Activated CD4-positive, alpha-beta T cell treated with anti-CD3 and anti-CD28 coated beads, Interleukin-2, amount 10 ng/mL, durations not matched to agents 24 days and 14 days (primary cell): ENCODE measurements at places on chromosomes 2 and 18. TPM values are rescaled to one million over a fixed set of nuclear protein-coding genes. Genes with fewer than 3 reads are reported as not detected.

- no peaks in the 10 kb centered on the region for H3K36me3 ChIP-seq
- H3K27me3 ChIP-seq = no peaks in the 10 kb centered on the region
- peaks cover 9% of the 10 kb centered on the region for H3K4me1 ChIP-seq
- no peak overlapping the region for H3K27ac ChIP-seq
Observed at GRCh38 chr2:29063056-29063455, 11.3 kb downstream of the PCARE start.

DNA sequence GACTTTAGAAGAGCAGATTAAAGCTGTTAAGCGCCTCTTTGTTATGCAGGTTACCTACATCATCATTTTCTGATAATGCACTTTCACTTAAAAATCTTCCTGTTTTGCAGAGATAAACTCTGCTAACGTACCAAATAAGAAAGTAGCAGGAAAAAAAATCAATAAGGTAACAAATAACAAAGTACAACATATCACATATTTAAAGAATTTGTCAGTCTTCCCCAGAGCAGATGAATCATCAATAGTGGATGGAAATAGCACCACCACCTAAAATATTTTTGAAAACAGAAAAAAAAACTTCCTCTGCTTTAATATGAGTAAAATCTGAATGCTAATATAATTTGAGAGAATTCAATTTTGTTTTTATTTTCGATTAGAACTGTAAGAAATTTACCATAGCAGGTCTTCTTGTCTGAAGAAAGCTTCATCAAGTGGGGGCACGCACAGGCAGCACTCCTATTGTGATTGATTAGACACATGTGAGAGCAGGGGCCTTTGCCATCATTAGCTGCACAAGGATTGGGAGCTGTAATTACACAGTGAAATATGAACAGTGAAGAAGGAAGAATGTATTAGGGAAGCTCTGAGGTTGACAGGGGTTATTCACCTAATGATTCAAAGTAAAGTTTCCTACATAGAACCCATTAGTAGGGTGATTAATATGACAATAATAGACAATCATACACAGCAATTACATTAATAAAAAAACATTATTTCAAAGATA, 1279.4 kb downstream of the LRP1B start:
- H3K4me1 ChIP-seq = no peaks in the 10 kb centered on the region
- no peak for DNase-seq
- H3K36me3 ChIP-seq = no peaks in the 10 kb centered on the region
- H3K4me3 ChIP-seq = no peak overlapping the region
- H3K27me3 ChIP-seq = no peaks in the 10 kb centered on the region
- no peak overlapping the region for H3K27ac ChIP-seq

The FAM237A gene
- total RNA-seq = not detected in 2 replicates

GRCh38 chr2:174599310-174599921, 1.8 kb upstream of the WIPF1 start:
- peak overlapping the region; percentile 84 for H3K4me3 ChIP-seq
- peaks cover 38% of the 10 kb centered on the region for H3K36me3 ChIP-seq
- no peak for DNase-seq
- peak overlapping the region; percentile 94 for H3K27ac ChIP-seq
- H3K4me1 ChIP-seq = peaks cover 55% of the 10 kb centered on the region
- no peaks in the 10 kb centered on the region for H3K27me3 ChIP-seq

GRCh38 chr2:42809819-42810120, 17.4 kb upstream of the HAAO start:
- peak overlapping the region; percentile 77 for H3K27ac ChIP-seq
- H3K4me1 ChIP-seq = peaks cover 20% of the 10 kb centered on the region
- no peak for DNase-seq
- H3K4me3 ChIP-seq = peak overlapping the region; percentile 74
- peaks cover 18% of the 10 kb centered on the region for H3K27me3 ChIP-seq

DNA sequence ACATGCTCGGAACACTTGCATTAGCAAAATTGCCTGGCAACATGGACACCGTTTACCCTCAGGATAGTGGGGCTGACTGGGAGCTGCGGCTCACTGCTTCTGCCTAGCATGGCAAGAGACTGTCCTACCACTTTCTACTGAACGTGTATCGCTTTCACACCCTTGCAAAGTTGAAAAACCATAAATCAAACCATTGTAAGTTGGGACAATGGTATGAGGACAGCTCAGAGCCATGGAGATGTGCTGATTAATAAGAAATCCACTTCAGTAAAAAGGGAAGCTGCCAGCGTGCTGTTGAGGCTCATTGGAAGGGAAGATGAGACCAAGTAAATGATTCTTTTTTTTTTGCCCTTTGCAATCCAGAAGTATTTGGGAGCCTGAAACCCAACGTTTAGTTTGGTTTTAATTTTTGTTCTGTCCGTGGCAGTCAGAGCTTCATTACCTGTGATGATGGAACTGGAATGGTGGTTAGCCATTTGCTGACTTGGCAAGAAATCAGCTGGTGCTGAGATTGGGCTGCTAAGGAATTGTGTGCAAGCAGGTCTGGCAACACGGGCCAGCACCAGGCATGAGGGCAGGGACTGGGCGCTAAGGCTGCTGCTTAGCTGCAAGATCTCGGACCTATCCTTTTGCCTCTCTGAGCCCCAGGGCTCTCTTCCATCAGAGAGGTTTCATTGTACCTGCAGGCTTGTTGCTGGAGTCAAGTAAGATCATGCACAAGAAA, 75.5 kb upstream of the HS6ST1 start:
- no peak overlapping the region for H3K4me3 ChIP-seq
- H3K4me1 ChIP-seq = no peaks in the 10 kb centered on the region
- no peak for DNase-seq
- H3K27me3 ChIP-seq = peaks cover 4% of the 10 kb centered on the region
- no peaks in the 10 kb centered on the region for H3K36me3 ChIP-seq

The POU3F3 gene
- not detected in 2 replicates for total RNA-seq

DNA sequence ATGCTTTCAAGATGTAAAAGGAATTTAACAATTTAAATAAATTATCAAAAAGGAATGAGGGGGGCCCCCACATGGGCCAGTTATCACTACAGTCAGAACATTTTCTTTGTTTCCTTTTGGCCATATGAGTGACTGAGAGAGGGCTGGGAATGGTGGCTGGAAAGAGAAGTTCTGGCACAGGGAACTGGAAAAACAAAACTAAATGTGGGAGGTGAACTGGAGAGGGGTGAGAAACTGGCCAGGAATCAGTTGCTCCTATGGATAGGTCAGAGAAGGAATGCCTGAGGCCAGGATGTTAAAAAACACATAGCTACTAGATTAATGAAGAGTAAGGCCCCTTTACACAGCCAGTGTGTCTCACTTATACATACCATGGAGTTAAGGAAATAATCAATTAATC, 121.0 kb downstream of the RBMS1 start:
- no peak overlapping the region for H3K27ac ChIP-seq
- H3K4me3 ChIP-seq = no peak overlapping the region
- no peaks in the 10 kb centered on the region for H3K27me3 ChIP-seq
- peaks cover 3% of the 10 kb centered on the region for H3K36me3 ChIP-seq
- DNase-seq = no peak

The UGT1A6 gene
- not detected in 2 replicates for total RNA-seq

DNA sequence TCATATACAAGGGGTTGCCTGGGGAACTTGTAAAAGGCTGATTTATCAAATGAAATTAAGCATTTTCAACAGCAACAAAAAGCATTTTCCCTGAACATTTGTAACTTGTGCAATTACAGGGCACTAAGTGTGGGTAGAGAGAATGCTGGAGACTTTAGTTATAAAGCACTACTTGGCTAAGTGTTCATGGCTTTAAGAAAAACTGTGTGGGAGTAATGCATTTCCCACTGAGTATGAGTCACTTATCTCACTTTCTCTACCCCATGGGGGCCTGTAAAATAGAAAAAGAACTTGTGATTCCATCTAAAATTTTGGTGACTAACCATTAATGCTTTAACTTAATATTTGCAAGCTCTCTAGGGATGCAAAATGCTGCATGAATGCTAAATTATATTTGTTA, 193.4 kb downstream of the CCDC102B start:
- H3K36me3 ChIP-seq = no peaks in the 10 kb centered on the region
- no peaks in the 10 kb centered on the region for H3K27me3 ChIP-seq
- H3K4me1 ChIP-seq = no peaks in the 10 kb centered on the region

- H3K4me1 ChIP-seq = peaks cover 23% of the 10 kb centered on the region
- no peaks in the 10 kb centered on the region for H3K27me3 ChIP-seq
- peaks cover 30% of the 10 kb centered on the region for H3K36me3 ChIP-seq
- peak; percentile 69 for DNase-seq
Observed at GRCh38 chr2:23788100-23788499, 138.8 kb downstream of the ATAD2B start.

- peaks cover 3% of the 10 kb centered on the region for H3K27me3 ChIP-seq
- peaks cover 11% of the 10 kb centered on the region for H3K4me1 ChIP-seq
- DNase-seq = no peak
Observed at GRCh38 chr2:223697892-223698645, 95.9 kb upstream of the SCG2 start.

- DNase-seq = no peak
- no peak overlapping the region for H3K4me3 ChIP-seq
- H3K27ac ChIP-seq = no peak overlapping the region
- peaks cover 18% of the 10 kb centered on the region for H3K4me1 ChIP-seq
Observed at GRCh38 chr18:79434607-79435401, 39.1 kb downstream of the NFATC1 start.

The OXER1 gene
- 0.19 and 0.43 TPM in 2 replicates for total RNA-seq

The REG1A gene
- total RNA-seq = not detected in 2 replicates

The SERPINB4 gene
- total RNA-seq = not detected in 2 replicates

GRCh38 chr2:137655814-137656213, 308.5 kb upstream of the HNMT start:
- no peaks in the 10 kb centered on the region for H3K36me3 ChIP-seq
- H3K4me3 ChIP-seq = no peak overlapping the region
- no peak for DNase-seq

- no peaks in the 10 kb centered on the region for H3K36me3 ChIP-seq
- peaks cover 7% of the 10 kb centered on the region for H3K4me1 ChIP-seq
- H3K27ac ChIP-seq = no peak overlapping the region
Observed at GRCh38 chr2:226701052-226701451, 98.6 kb downstream of the IRS1 start.

DNA sequence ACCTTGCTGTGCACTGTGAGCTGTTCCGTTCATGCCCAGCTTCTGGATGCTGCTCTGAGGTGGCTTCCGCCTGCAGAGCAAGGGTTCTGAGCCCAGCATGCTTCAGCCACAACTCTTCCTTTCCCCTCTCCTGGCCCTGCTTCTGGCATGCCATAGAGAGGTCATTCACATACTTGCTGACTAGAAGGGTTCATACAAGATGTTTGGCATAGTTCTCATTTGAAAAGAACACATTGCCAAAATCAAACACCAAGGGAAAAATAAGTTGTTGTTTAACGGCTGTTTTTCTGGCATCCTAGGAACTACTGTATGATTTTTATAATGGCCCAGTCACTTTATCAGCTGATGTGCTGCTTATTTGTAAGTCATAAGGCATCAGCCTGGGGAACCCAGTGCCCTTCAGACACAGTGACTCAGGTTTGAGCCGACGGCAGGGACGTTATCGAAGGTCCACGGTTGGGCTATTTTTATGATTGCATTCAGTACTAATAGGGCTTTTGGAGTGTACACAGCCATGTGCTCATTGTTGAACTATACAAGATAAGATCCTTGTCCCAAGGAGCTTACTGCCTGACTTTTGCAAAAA, 53.9 kb upstream of the CTAGE1 start:
- no peaks in the 10 kb centered on the region for H3K4me1 ChIP-seq
- H3K27me3 ChIP-seq = no peaks in the 10 kb centered on the region

- no peaks in the 10 kb centered on the region for H3K36me3 ChIP-seq
- DNase-seq = no peak
- H3K4me3 ChIP-seq = no peak overlapping the region
- no peaks in the 10 kb centered on the region for H3K27me3 ChIP-seq
- H3K4me1 ChIP-seq = peaks cover 4% of the 10 kb centered on the region
Observed at GRCh38 chr2:165058476-165059265, 103.3 kb upstream of the SLC38A11 start.

The TMEM178A gene
- total RNA-seq = 0.14 TPM in 1 of 2 replicates, not detected in the other

GRCh38 chr2:40416486-40416885, 35.4 kb downstream of the SLC8A1 start:
- no peak overlapping the region for H3K4me3 ChIP-seq
- no peak for DNase-seq
- no peaks in the 10 kb centered on the region for H3K36me3 ChIP-seq
- no peak overlapping the region for H3K27ac ChIP-seq
- no peaks in the 10 kb centered on the region for H3K27me3 ChIP-seq
- H3K4me1 ChIP-seq = no peaks in the 10 kb centered on the region

The IL36A gene
- total RNA-seq = 0.23 TPM in 1 of 2 replicates, not detected in the other

The HS1BP3 gene
- total RNA-seq = 7.1 and 8.9 TPM in 2 replicates

- H3K27me3 ChIP-seq = no peaks in the 10 kb centered on the region
- no peak for DNase-seq
- peaks cover 35% of the 10 kb centered on the region for H3K36me3 ChIP-seq
- no peak overlapping the region for H3K4me3 ChIP-seq
Observed at GRCh38 chr2:37000318-37000717, 34.0 kb upstream of the STRN start.

The TLX2 gene
- 0.54 and 0.70 TPM in 2 replicates for total RNA-seq

The ANO7 gene
- total RNA-seq = 2.8 and 3.5 TPM in 2 replicates

DNA sequence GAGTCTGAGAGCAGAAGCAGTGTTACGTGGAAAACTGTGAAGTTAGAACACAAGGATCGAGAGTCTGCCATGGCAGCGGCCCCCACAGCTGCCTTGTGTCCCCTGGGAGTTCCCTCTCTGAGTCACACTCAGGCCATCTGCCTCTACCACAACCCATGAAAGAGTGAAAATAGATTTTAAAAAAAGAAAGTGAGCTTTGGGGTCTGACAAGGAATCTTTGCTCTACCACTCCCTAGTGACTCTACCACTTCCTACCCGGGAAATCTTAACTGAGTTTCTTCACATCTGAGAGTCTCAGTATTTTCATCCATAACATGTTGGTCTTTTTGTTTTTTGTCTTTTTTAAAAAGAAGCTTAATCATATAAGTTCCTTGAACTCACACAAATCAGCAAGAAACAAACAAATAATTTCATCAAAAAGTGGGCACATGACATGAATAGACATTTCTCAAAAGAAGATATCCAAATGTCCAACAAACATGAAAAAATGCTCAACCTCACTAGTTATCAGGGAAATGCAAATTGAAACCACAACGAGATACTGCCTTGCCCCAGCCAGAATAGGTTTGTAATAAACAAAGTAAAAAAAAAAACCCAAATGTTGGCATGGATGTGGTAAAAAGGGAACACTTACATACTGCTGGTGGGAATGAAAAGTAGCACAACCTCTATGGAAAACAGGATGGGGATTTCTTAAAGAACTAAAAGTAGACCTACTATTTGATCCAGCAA, 2.4 kb upstream of the MSGN1 start:
- H3K27ac ChIP-seq = no peak overlapping the region
- peaks cover 37% of the 10 kb centered on the region for H3K27me3 ChIP-seq
- H3K4me1 ChIP-seq = peaks cover 11% of the 10 kb centered on the region
- no peaks in the 10 kb centered on the region for H3K36me3 ChIP-seq
- DNase-seq = no peak
- no peak overlapping the region for H3K4me3 ChIP-seq

The C2orf72 gene
- total RNA-seq = 0.63 and 0.66 TPM in 2 replicates

DNA sequence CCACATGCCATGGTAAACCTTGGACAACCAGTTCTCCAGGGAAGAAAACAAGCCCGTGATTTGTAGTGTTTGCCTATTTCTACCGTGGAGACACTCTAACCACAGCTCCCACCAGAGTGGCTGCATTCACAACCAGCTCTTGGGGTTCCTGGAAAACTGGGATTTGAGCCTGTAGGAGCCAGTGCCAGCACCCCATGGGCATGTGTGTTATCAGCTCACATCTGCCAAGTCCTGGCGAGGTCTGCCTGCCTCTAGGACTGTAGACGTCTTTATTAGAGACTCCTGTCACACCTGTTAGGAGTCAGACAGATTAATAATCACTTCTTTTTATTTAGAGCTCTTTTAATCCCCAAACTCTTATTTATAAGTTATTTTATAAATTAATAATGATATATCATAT, 41.0 kb downstream of the INPP5D start:
- peaks cover 40% of the 10 kb centered on the region for H3K4me1 ChIP-seq
- no peaks in the 10 kb centered on the region for H3K27me3 ChIP-seq
- H3K36me3 ChIP-seq = peaks cover 50% of the 10 kb centered on the region
- peak overlapping the region; percentile 72 for H3K27ac ChIP-seq
